ENCODE measurements at places on chromosomes 1 and 21.

- peak; percentile 72 for DNase-seq
Observed at GRCh38 chr1:160374306-160375110, 7.6 kb downstream of the NHLH1 start.

- no peak for DNase-seq
Observed at GRCh38 chr1:32713081-32713480, 10.5 kb upstream of the SYNC start.

GRCh38 chr1:78339490-78339889 lies 151.3 kb upstream of the PTGFR start:
- no peak for DNase-seq

DNA sequence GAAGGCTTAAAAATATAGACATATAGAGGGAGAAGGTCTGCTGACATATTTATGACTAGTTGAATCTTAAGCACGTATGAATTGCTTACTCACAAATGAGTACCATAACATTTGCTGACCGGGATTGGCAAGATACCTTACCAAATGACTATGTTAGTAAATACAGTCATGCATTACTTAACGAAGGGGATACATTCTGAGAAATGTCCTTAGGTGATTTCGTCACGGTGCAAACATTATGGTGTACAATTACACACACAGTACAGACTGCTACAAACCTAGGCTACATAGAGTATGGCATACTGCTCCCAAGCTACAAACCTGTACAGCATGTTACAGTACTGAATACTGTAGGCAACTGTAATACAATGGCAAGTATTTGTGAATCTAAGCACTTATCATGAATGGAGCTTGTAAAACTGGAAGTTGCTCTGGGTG lies 19.4 kb upstream of the UBE2U start:
- DNase-seq = no peak

- no peak for DNase-seq
Observed at GRCh38 chr1:36217670-36218069, 6.6 kb upstream of the THRAP3 start.

- DNase-seq = peak; percentile 88
Observed at GRCh38 chr21:33402001-33402979, 923 bp upstream of the IFNGR2 start.

- DNase-seq = no peak
Observed at GRCh38 chr1:94552071-94552586, 10.6 kb upstream of the F3 start.

GRCh38 chr1:36183309-36183856 lies 27.4 kb downstream of the MAP7D1 start:
- no peak for DNase-seq

GRCh38 chr1:228848406-228848805 lies 113.1 kb downstream of the RHOU start:
- DNase-seq = no peak

DNA sequence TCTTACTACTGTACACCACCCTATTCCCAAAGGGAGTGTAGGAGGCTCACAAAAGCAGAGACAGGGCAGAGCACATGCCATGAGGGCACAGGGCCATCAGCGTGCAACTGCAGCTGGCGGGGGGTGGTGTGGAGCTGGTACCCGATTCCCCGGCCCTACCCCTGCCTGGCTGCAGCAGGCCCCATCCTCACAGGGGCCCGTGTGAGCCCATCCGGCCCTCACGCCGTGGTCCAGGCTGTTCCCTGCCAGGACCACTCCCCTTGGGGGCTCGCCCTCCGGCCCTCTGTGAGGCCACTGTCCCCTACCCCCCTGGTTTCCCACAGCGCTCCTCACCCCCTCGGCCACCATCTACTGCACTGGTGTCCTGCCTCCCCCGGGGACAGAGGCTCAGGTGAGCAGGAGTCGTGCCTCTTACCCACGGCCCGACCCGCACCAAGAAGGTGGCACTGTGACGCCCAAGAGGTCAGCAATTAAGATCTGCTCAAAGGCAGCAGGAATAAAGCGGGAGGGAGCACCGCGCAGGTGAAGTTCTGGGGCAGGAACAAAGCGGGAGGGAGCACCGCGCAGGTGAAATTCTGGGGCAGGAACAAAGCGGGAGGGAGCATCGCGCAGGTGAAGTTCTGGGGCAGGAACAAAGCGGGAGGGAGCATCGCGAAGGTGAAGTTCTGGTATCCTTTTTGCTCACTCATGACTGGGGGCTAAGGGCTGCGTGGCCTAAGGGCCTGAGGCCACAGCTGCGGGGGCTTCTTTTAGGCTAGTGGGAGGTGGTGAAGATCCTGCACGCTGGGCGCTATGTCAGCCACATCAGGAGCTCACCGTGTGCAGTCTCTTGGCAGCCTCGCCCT lies 3.9 kb downstream of the POFUT2 start:
- peak; percentile 26 for DNase-seq

GRCh38 chr1:96481409-96481808 lies 240.2 kb upstream of the PTBP2 start:
- no peak for DNase-seq

GRCh38 chr21:17726047-17726829 lies 92.9 kb downstream of the C21orf91 start:
- no peak for DNase-seq

- DNase-seq = no peak
Observed at GRCh38 chr1:68791800-68792199, 294.9 kb upstream of the DEPDC1 start.

- DNase-seq = no peak
Observed at GRCh38 chr21:15062606-15062965, 2.2 kb downstream of the NRIP1 start.

GRCh38 chr1:36187800-36188593 lies 32.0 kb downstream of the MAP7D1 start:
- DNase-seq = peak; percentile 90

GRCh38 chr1:70071601-70072000 lies 133.8 kb downstream of the LRRC40 start:
- peak; percentile 49 for DNase-seq

DNA sequence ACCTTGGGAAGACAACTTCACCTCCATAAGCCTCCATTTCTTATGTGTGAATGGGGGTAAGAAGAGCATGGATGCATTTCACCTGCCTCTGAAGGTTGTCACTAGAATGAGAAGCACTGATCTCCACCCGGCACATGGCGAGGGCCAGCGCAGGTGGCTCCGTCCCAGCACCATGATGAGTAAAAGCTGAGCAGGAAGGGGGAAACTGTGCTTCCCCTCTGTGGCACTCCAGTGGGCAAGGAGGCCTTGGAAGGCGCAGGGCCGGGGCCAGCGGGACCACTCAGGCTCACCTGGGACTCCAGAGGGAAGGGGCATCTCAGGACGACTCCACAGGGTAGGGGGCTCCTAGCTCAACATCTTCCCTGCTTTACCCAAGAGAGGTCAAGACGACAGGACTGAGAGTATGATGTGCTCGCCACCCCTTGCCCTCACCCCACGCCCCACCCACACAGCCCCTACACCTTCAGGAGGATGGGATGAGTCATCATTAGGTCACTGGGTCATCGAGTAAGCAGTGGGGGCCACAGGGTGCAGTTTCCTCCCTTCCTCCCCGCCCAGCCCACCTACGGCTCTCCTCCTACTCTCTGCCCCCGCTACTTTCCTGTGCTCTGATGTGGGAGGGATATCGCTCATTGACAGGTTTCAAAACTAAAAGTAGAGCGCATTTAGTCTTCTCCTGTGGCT lies 112.1 kb downstream of the HIVEP3 start:
- DNase-seq = no peak

- DNase-seq = peak; percentile 54
Observed at GRCh38 chr1:36328713-36329112, 5.3 kb upstream of the EVA1B start.

DNA sequence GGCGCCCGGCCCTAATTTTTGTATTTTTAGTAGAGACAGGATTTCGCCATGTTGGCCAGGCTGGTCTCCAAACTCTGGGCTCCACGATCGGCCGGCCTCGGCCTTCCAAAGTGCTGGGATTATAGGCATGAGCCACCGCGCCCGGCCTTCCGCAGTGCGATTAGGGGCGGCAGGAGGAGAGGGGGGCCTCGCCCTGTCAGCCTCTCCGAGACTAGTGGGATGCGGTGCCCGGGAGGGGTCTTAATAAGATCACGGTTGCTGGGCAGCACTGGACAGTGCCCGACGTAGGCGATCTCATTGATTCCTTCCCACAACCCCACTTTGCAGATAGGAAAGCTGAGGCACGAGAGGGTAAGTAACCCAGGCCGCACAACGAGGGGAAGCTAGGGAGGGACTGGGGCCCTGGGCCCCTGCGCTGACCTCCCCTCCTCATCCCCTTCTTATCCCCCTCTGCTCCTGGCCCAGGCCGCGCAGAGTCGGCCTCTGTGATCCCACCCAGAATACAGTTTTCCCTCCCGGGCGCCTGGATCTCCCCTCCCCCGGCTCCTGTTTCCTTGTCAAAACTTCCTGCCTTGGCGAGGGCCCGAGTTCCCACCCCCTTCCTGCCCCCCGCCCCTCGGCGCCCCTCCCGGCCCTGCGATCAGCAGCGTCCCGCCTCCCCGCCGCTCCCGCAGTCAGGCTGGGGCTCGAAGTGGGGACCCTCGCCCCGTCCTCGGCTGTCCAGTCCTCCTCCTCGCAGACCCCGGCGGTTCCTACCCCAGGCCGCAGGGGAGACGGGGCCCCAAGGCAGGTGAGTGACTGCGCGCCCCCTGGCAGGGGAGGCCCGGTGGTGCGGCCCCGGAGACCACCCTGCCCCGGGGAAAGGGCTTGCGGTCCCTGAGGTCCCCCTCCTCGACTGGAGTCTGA lies at the start of gene PEAR1:
Gene PEAR1 (plus strand): TSS at position 671 of the 906 bp plus-strand sequence. CDS start 10,209 bp downstream, outside the sequence.
- DNase-seq = peak; percentile 88

- no peak for DNase-seq
Observed at GRCh38 chr21:36402339-36402738, 17.1 kb downstream of the CHAF1B start.

GRCh38 chr1:108695535-108695934 lies 3.4 kb downstream of the PRPF38B start:
- DNase-seq = no peak

- DNase-seq = peak; percentile 50
Observed at GRCh38 chr1:66380452-66381212, 153.3 kb upstream of the SGIP1 start.

- DNase-seq = peak; percentile 45
Observed at GRCh38 chr1:56156971-56157876, 422.1 kb downstream of the PLPP3 start.

GRCh38 chr1:42736152-42736551 lies 3.9 kb downstream of the CLDN19 start:
- no peak for DNase-seq

DNA sequence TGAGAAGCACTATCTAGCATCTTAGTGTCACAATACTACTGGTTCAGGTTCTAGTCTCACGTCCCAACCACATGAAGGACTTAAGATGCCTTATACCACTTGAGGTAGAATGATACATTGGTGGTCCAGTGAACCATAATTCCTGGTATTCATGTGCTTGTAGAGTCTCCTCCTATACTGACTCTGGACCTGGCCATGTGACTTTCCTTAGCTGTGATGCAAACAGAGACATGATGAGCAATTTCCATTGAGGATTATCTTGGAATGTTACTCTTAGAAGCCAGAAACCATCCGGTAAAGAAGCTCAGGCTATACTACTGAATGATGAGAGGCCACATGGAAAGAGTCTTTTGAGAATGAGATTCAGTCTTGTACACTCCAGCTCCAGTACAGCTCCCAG lies 105.7 kb downstream of the NME7 start:
- no peak for DNase-seq

GRCh38 chr1:183096894-183097293 lies 73.7 kb downstream of the LAMC1 start:
- peak; percentile 53 for DNase-seq

DNA sequence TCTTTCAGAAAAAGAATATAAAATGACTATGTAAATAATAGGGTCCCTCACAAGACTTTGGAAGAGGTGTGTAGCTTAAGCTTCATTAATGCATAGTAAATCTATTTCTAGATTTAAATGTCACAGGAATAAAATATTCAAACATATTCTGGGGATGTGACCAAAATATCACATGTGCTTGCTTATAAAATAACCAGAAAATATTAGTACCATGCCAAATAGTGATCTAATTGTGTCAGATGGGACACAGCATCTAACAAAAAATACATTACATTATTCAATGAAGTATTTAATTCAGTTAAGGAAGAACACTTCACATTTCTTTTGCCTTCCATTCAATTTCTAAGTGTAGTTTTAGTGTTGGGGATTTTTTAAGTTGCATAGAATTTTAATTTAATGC lies 179.5 kb downstream of the LRRC40 start:
- no peak for DNase-seq

- no peak for DNase-seq
Observed at GRCh38 chr1:116218922-116219321, 107.7 kb downstream of the MAB21L3 start.

DNA sequence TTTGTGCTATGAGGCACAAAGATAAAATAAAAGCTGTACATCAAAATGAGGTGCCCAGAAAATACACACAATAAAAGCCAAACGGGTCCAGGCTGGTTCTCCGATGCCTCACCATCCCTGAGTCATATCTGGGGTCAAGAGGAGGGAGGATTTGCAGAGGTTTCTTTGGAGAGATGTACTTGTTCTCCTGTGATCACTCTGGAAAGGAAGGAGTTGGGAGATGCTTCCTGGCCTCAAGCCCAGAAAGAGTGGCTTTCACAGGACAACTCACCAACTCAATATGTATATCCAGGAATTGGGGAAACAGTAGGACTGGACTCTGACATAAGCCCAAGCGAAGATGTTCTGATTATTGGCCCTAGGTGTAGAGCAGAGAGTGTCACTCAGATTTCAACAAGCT lies 51.9 kb downstream of the DIPK1A start:
- DNase-seq = peak; percentile 29

DNA sequence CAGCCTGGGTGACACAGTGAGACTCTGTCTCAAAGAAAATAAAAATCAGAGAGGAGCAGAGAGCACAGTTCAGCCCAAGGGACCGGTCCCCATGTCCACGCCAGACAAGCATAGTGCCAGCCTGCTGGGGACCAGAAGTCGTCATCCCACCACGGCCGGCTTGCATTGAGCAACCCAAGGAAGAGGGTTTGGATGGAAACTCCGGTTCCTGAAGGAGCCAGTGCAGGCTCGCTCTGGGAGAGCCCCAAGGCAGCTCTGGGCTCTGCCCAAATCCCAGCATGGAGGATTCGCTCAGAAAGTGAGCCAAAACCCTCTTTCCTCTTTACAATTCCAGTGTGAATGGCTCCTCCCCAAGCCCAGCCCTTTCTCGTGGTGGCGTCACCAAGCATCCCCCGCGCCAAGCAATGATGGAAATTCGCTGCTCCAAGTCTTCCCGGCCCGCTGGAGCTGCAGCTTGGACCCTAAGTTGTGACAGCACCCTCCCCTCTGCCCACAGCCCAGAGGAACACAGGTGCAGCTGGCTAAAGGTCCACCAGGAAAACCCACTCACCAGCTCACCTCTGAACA lies 64.1 kb upstream of the SLC25A33 start:
- DNase-seq = no peak

- no peak for DNase-seq
Observed at GRCh38 chr1:41574842-41575241, 90.4 kb upstream of the EDN2 start.

GRCh38 chr1:112791723-112792104 lies 76.6 kb upstream of the PPM1J start:
- no peak for DNase-seq

- no peak for DNase-seq
Observed at GRCh38 chr1:161914595-161914994, 109.1 kb downstream of the OLFML2B start.

DNA sequence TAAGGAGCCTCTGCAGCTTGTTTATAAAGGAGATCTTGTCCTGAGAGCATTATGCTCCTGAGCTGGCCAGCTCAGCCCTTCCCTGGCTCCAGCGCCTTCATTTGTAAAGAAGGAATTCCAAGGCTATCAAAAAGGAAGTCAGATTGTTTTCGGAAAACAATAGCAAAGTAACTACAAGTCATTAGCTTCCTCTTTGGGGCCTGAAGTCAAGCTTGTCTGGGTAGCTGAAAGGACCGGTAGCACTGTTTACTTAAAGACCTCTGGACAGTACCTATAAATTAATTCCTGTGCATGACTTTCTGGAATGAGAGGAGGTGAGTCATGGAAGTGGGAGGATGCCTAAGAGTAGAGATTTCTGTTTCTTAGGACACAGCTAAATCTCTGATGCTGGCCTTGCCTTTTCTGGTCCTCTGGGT lies 20.7 kb upstream of the GJA5 start:
- DNase-seq = no peak
